Caco-2 (cell line): ENCODE measurements at places on chromosomes 2 and 18. TPM values are rescaled to one million over a fixed set of nuclear protein-coding genes. Genes with fewer than 3 reads are reported as not detected.

Gene TCF23
- total RNA-seq, result not detected in 2 replicates

Gene DOCK10
- not detected in 2 replicates for total RNA-seq

Gene CDCA7
- 51.1 and 58.1 TPM in 2 replicates for total RNA-seq

Gene LYPD6
- total RNA-seq, result 9.0 and 10.5 TPM in 2 replicates

Gene CRYGB
- total RNA-seq, result not detected in 2 replicates

Gene PROKR1
- total RNA-seq, result 0.09 TPM in 1 of 2 replicates, not detected in the other

Gene HNMT
- 42.8 and 44.6 TPM in 2 replicates for total RNA-seq

Gene RTP5
- total RNA-seq, result not detected in 2 replicates

Gene ANKRD30B
- 0.07 and 0.44 TPM in 2 replicates for total RNA-seq

Gene CFAP65
- total RNA-seq, result 0.34 and 0.77 TPM in 2 replicates

Gene NT5DC4
- total RNA-seq, result 3.3 and 4.0 TPM in 2 replicates

Gene ALS2
- total RNA-seq, result 34.2 and 38.3 TPM in 2 replicates

Gene THUMPD2
- total RNA-seq, result 13.8 and 17.4 TPM in 2 replicates

Gene SCN7A
- 0.23 and 0.27 TPM in 2 replicates for total RNA-seq

Gene IGFBP5
- total RNA-seq, result 0.20 TPM in 1 of 2 replicates, not detected in the other

Gene PLEK
- not detected in 2 replicates for total RNA-seq
